Osteoblast (primary cell): ENCODE measurements at places on chromosomes 16 and 17. TPM values are rescaled to one million over a fixed set of nuclear protein-coding genes. Genes with fewer than 3 reads are reported as not detected.

Gene GALR2
- total RNA-seq, result 0.29 TPM in 1 of 2 replicates, not detected in the other

Gene CALB2
- total RNA-seq, result 1.1 and 2.4 TPM in 2 replicates

Gene AHSP
- not detected in 2 replicates for total RNA-seq

Gene NACA2
- under 0.01 TPM in 1 of 2 replicates, not detected in the other for total RNA-seq

Gene YBX2
- under 0.01 TPM in 1 of 2 replicates, not detected in the other for total RNA-seq

Gene GLTPD2
- not detected in 2 replicates for total RNA-seq

Gene NAT9
- 33.0 and 35.1 TPM in 2 replicates for total RNA-seq

Gene METTL23
- total RNA-seq, result 25.7 and 28.6 TPM in 2 replicates
